GM06990 (cell line): ENCODE measurements at places on chromosomes 7 and 10.
A peak's percentile ranks its signal among the peaks of the same experiment; 100 is the strongest.

DNA sequence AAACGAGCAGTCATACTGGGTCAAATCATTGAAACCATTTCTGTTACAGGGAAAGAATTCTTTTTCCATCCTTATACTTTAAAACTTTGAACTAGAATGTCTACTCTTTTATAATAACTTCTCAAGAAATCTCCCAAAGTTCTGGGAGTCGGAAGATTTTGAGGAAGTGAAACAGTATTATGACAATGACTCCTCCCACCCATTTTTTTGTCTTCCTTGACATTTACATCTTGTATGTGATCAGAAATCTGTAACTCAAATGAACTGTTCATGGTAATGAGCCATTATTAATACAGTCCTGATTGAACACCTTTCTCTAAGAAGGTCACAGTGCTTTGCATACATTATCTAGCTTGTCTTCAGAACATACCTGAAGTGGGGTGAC, 227.4 kb downstream of the CELF2 start:
- DNase-seq = peak; percentile 57

GRCh38 chr10:129887986-129888783, 75.9 kb downstream of the EBF3 start:
- DNase-seq = no peak

DNA sequence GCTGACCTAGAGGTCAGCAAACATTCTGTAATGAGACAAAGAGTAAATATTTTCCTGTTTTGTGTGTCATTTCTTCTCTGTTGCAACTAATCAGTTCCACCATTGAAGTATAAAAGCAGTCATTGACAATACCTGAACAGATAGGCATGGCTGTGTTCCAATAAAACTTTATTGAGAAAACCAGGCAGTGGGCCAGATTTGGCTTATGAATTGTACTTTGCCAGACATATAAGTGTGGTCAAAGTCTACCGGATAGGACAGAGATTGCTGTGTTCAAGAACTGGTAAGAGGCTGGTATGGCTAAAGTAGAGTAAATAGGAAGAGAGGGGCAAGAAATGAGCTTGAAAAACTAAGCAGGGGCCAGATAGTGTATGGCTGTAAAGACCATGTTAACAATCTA, 38.3 kb upstream of the TAC1 start:
- DNase-seq = no peak

DNA sequence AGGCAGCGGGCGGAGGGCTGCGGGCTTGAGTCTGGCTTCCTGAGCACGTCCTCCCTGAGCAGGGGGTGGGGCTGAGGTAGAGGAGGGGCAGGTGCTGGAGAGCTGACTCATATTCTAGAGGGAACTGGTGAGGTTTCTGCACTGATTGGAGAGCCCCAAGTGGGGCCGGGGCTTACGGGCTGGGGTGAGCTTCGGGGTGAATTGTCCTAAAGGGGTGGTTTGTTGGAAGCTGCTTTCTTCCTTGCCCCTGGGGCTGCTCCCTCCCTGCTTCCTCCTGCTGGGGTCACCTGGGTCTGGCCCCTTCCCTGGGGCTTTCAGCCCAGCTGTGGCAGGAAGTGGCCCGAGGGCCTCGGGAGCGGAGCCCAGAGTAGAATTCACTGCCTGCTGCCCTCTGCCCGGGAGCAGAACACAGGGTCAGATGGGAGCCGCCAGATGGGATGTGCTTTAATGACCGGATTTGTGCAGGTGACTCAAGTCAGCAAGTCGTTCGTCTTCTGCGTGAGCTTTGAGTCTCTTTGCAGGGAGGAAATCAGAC, 48.6 kb downstream of the FAM20C start:
- no peak for DNase-seq

DNA sequence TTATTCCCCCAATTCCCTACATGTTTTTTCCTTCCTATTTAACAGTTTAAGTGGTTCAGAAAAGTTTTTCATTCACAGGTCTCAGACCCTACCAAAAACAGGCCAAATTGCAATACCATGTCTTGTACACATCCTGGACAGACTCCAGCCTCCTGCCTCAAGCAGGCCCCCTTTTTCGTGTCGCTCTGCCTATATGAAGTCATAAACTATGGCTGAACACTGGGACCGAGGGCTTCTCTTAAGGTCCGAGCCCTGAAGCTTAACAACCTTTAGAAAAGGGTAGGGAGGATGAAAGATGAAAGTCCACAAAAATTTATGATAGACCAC, 1.4 kb downstream of the FBXW4 start:
- DNase-seq = no peak

- DNase-seq = no peak
Measured at GRCh38 chr10:73097305-73097670, 622 bp upstream of the P4HA1 start.
